Stimulated activated CD4-positive, alpha-beta T cell treated with anti-CD3 and anti-CD28 coated beads, Interleukin-12 subunit alpha, Interleukin-12 subunit beta, amount 100 ng/mL, for 48 hours (primary cell): ENCODE measurements at places on chromosomes 4 and X.

DNA sequence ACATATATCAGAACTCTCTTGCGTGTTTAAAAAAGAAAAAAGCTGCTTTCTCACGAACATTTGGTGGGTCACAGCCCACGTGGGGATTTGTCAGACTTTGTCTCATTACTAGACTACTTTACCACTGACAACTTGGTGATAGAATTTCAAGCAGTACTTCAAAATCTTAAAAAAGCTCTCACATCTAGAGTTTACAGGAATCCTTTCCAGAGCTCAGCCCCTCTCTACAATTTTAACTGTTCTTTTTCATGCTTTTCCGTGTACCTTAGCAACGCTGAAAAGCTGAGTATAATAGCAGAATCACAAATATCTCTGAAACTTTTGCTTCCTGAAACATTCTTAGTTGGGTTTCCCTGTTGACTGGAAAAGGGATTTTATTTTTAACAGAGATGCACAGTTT, 50.2 kb downstream of the SMAD1 start:
- no peak for DNase-seq

DNA sequence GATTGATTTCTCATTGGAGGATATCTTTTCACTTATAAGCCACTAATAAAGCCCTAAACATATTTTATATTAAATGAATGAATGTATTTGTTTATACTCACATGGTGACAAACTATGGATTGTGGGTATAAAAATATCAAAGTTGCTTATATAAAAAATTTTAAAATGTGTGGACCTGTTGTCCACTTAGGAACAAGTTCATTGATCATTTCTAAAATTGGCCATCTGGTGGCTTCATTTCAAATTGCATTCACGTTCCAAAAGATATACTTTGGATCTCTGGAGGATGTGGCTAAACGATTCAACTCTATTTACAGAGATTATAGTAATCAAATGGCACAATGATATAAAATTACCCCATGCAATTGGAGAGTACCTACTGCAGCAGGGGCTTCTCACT, 32.5 kb downstream of the FSTL5 start:
- no peak for DNase-seq

GRCh38 chr4:77172336-77172735, 15.3 kb downstream of the CCNG2 start:
- no peak for DNase-seq

- no peak for DNase-seq
Measured at GRCh38 chr4:152690706-152691651, 11.2 kb upstream of the TMEM154 start.

DNA sequence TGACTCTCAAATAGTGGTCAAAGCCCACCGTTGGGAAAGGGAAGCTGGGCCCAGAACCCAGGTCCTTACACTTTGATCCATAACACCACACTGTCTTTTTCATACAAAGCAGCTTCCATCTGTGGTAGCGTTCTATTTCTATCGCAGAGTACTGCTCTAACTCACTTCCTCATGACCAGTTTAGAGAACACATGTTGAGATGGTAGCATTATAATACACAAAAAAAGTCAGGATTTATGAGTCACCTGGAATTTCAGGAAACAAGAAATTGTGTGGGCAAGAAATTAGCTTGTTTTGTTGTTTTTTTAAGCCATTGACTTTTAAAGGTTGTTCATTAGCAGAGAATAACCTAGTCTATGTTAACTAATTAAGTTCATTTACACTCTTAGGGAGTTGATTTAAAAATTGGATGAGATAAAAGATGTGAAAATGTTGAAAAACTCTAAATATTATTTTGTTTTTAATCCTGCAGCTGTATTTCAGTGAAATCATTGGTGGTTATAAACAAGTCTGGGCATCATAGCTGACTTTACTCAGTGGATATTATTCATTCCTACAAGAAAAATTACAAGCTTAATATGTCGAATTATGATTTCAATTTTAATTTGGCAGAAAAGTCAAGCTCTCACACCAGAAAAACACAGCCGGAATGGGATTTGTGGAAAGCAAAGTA, 1011.1 kb upstream of the HS3ST1 start:
- DNase-seq: no peak

- DNase-seq: no peak
Measured at GRCh38 chr4:79904331-79904730, 168.7 kb downstream of the ANTXR2 start.

DNA sequence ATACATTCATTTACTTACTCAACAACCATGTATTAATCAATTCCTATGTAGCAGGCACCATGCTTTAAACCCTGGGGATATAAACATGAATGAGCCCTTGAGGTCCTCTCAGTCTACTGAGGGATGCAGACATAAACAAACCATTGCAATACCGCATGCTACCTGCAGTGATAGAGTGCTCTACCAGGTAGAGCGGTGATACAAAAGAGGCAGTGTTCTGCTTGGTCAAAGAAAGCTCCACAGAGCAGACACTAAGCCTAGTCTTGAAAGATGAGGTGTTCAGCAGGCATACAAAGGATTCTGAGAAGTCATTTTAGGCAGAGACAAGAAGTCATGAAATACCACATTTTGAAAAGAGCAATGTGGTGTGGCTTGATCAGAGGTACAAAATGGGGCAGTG, 26.9 kb upstream of the AMOT start:
- DNase-seq: no peak

DNA sequence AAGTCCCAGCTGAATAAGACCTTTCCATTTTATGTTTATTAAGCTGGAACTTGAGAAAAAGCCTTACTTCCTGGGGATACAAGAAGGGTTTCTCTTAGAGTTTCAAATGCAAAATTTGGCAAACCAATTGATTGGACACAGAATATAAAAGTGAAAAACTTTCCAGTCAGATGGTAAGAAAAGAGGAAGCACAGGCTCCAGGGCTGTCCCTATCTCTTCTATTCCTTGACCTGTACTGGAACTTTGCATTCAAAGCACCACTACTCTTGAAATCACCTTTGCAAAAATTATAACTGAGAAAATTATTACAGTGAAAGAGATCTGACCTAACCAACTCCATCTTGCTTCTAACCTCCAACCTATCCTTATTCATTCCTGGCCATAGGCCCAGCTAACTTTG, 11.7 kb downstream of the PROM1 start:
- no peak for DNase-seq

GRCh38 chr4:5863461-5864113, 29.3 kb downstream of the CRMP1 start:
- DNase-seq: peak; percentile 46

- no peak for DNase-seq
Measured at GRCh38 chrX:82556588-82556987, 951.5 kb upstream of the POU3F4 start.

GRCh38 chrX:112687189-112687691, 7.5 kb upstream of the LHFPL1 start:
- no peak for DNase-seq

DNA sequence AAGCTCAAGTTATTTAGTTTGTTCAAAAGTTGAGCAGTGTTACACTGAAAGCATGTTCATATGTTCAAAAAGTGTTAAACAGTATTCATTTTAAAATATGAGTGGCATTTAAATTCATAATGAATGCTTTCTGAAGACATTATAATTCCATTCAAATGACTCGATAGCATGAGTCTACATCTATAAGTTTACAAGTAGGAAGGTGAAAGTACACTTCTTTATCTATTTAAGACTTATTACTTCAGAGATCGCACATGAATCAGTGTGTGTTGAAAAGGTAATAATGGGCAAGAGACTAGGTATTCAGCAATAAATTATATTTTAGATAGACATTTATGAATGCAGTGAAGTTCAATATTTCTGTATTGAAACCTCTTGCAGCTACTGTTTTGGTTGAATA, 456.1 kb downstream of the GRXCR1 start:
- DNase-seq: no peak

DNA sequence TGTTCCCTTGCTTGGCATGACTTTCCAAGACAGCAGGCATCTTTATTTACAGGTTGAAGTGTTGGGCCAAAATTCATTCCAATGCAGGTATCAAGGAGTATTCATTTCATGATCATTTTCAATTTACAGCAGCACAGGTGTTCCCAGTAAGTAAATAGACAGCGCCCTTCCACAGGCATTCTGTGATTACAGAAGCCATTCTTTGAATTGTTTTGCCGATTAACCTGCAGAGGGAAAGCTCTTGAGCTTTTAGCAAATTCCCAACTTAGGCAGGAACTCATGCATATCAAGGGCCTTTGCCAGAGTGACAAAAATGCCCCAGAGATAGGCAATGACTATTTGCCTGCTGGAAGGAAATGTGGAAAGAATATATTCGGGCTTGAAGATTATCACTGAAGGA, 6.8 kb downstream of the TXK start:
- no peak for DNase-seq

- DNase-seq: no peak
Measured at GRCh38 chr4:4761128-4761982, 98.1 kb upstream of the MSX1 start.

- DNase-seq: no peak
Measured at GRCh38 chrX:8052909-8053308, 118.2 kb downstream of the VCX2 start.

- DNase-seq: no peak
Measured at GRCh38 chr4:183409934-183410333, 34.5 kb upstream of the CDKN2AIP start.
